LHCN-M2 (cell line): ENCODE measurements at places on chromosomes 4 and X. TPM values are rescaled to one million over a fixed set of nuclear protein-coding genes. Genes with fewer than 3 reads are reported as not detected.
A peak's percentile ranks its signal among the peaks of the same experiment; 100 is the strongest.

The MBTPS2 gene
- total RNA-seq = 9.4 and 11.1 TPM in 2 replicates

The GPC3 gene
- not detected in 2 replicates for total RNA-seq

The CT45A2 gene
- total RNA-seq = not detected in 2 replicates

The FGFR3 gene
- total RNA-seq = 0.17 and 0.26 TPM in 2 replicates

The CXCL9 gene
- total RNA-seq = not detected in 2 replicates

The HPGD gene
- total RNA-seq = not detected in 2 replicates

The RBM46 gene
- 0.06 TPM in 1 of 2 replicates, not detected in the other for total RNA-seq

GRCh38 chr4:111618908-111619307 lies 526.3 kb upstream of the FAM241A start:
- DNase-seq = peak; percentile 24

- DNase-seq = no peak
These were observed 131.7 kb upstream of the NALF2 start for GRCh38 chrX:69372435-69372834.

DNA sequence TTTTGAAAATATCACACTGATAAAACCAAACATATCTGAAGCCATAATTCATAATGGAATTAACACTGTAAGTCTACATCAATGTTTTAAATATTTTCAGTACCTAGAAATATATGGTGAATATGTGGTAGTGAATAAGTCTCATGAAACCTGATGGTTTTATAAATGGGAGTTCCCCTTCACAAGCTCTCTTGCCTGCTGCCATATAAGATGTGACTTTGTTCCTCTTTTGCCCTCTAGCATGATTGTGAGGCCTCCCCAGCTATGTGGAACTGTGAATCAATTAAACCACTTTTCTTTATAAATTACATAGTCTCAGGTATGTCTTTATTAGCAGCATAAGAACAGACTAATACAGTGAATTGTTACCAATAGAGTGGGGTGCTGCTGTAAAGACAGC lies 536.8 kb upstream of the GALNT7 start:
- no peak for DNase-seq

DNA sequence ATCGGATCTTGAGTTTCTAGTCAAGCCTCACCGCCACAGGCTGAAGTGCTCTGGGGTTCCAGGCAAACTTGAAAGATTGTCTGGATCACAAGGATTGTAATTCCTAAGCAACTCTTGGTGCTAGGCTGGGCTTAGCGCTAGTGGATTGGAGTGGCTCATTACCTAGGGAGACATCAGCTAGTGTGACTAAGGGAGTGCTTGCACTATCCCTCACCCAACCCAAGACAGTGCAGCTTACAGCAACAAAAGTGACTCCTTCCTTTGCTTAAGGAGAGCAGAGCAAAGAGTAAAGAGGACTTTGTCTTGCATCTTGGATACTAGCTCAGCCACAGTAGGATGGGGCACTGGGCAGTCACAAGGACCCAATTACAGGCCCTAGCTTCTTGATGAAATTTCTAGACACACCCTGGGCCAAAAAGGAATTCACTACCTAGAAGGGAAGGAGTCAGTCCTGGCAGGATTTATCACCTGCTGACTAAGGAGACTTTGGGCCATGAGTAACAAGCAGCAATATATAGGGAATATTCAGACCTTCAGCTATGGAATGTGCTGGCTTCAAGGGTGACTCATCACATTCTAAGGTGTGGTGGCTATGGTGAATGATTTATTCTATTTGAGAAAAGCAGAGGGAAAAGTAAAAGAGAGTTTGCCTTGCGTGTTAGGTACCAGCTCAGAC lies 1212.4 kb downstream of the PCDH18 start:
- DNase-seq = peak; percentile 2

DNA sequence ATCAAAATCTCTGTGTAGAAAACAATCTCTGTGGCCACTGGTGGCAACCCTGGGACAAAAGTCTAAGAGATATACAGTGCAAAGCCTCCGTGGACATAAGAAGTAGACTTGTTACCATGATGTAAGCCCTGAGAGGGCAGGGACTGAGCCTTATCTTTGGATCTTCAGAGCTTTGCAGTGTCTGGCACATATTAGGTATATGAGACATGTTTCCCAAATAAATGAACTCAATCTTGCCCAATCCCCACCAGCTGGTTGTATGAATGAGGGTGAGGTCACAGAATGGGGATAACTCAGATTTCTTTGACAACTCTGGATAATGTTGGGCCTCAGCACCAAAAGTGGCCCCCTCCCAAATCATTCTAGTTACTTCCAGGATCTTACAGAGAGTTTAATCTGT lies 511.4 kb upstream of the DIPK2B start:
- DNase-seq = peak; percentile 74

GRCh38 chr4:3715061-3715854 lies 50.9 kb upstream of the ADRA2C start:
- DNase-seq = no peak

DNA sequence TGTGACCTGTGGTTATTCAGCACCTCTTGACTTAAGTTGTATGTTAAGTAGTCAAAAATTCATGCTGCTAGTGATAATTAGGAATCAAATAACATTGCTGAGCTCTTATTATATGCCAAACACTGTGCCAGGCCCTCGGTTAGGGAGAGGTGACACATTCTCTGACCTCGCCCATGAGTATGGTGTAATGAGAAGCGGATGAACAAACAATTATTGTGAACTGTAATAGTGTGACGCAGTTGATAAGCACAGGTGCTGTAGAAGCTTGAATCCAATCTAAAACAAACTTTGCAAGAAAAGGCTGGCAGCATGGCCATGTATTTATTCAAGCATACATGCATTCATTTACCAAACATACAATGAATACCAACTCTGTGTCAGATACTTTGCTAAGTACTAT lies 303.5 kb upstream of the HS3ST1 start:
- no peak for DNase-seq

GRCh38 chr4:177480795-177481194 lies 38.6 kb upstream of the AGA start:
- no peak for DNase-seq

DNA sequence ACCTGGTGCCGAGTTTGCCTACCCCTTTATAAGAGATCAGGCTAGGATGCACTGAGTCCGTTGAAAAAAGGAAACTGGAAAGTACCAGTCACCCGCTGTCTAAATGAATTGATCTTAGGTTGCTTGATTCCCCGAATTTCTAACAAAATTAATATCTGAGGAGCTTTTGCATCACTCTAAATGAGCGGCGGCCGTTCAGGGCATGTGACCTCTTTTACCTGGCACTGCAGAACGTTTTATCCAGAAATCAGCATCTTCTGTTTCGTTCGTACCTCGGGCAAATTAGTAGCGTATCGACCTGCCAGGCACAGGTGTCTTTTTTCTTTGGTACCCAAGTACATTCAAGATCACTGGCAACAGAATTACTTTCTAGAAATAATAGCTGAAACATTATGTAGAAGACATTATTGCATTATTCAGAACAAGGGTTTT lies 876 bp downstream of the KLHL2 start:
- no peak for DNase-seq

GRCh38 chr4:21454201-21454600 lies 494.4 kb downstream of the KCNIP4 start:
- no peak for DNase-seq

DNA sequence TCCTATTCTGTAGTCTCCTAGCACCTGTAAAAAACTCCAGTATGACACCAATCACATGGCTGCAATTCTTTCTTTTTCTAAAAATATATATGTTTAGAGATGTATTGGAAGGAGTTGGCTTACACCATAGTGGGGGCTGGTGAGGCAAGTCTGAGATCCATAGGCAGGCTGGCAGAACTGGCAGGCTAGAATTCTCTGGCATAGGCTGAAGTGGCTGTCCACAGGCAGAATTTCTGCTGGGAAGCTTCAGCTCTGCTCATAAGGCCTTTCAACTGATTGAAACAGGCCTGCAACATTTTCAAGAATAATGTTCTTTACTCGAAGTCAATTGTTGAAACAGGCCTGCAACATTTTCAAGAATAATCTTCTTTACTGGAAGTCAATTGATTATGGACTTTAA lies 37.0 kb downstream of the FGF2 start:
- no peak for DNase-seq
